ENCODE measurements at places on chromosomes 16 and 17. TPM values are rescaled to one million over a fixed set of nuclear protein-coding genes. Genes with fewer than 3 reads are reported as not detected.

The SSH2 gene
- 21.9 TPM for total RNA-seq

DNA sequence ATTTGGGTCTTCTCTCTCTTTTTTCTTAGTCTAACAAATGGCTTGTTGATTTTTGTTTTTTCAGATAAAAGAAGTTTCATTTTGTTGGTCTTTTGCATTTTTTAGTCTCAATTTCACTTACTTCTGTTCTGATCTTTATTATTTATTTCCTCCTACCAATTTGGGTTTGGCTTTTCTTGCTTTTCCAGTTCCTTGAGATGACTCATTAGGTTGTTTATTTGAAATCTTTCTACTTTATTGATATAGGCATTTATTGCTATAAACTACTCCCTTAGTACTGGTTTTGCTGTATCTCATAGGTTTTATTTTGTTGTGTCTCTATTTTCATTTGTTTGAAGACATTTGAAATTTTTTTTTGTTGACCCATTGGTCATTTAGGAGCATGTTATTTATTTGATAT, 152.2 kb upstream of the MPHOSPH6 start:
- H3K27ac ChIP-seq: no peak overlapping the region
- H3K4me3 ChIP-seq: no peak overlapping the region
- H3K36me3 ChIP-seq: no peaks in the 10 kb centered on the region
- H3K27me3 ChIP-seq: no peaks in the 10 kb centered on the region
- H3K4me1 ChIP-seq: no peaks in the 10 kb centered on the region
- DNase-seq: no peak

DNA sequence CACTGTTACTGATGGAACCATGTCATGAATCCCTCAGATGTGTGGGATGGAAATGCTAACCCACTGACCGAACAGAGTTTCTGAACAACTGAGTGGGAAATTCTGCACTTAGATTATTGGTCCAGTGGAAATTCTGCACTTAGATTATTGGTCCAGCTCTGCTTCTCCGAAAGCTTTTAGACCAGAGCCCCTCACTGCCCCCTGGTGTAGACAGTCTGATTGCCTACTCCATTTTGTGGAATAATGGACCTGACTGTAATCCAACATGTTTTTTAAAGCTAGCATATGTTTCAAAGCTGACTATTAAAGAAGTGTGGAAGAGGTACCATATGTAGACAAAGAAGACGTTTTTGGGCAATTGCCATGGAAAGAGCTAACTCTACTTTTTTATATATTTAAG, 50.3 kb upstream of the TBX2 start:
- H3K27ac ChIP-seq: no peak overlapping the region
- no peak for DNase-seq
- no peaks in the 10 kb centered on the region for H3K27me3 ChIP-seq
- no peak overlapping the region for H3K4me3 ChIP-seq
- H3K36me3 ChIP-seq: no peaks in the 10 kb centered on the region
- H3K4me1 ChIP-seq: peaks cover 12% of the 10 kb centered on the region

DNA sequence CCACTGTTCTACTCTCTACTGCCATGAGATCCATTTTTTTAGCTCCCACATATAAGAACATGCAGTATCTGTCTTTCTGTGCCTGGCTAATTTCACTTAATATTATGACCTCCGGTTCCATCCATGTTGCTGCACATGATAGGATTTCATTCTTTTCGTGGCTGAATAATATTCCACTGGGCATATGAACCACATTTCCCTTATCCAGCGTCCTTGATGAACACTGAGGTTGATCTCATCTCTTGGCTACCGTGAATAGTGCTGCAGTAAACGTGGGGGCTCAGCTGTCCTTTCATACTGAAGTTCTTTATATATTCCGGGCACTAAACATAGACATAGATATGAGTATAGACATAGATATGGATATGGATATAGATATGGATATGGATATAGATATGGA, 109.3 kb upstream of the TNRC6C start:
- H3K36me3 ChIP-seq: no peaks in the 10 kb centered on the region
- no peaks in the 10 kb centered on the region for H3K4me1 ChIP-seq
- no peak for DNase-seq
- no peak overlapping the region for H3K27ac ChIP-seq

DNA sequence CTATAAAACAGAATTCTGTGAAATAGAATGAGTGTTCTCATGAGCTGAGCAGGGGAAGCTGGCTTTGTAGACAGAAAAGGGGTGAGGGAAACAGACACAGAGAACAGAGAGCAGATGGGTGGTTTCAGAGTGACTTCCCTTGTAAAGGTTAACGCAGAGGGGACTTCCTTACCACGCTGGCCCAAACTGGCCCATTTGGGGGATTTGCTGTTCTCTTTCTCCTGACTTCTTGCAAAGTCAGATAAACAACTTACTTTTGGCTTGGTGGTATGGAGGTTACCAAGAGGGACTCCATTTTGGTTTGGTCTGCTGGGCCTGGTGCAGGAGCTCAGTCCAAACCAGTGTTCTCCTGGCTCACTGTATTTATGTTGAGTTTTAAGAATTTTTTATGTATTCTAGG, 48.4 kb downstream of the SEC14L1 start:
- H3K27ac ChIP-seq: peak overlapping the region; percentile 35
- peaks cover 4% of the 10 kb centered on the region for H3K4me1 ChIP-seq
- H3K4me3 ChIP-seq: no peak overlapping the region
- no peak for DNase-seq
- H3K27me3 ChIP-seq: no peaks in the 10 kb centered on the region

DNA sequence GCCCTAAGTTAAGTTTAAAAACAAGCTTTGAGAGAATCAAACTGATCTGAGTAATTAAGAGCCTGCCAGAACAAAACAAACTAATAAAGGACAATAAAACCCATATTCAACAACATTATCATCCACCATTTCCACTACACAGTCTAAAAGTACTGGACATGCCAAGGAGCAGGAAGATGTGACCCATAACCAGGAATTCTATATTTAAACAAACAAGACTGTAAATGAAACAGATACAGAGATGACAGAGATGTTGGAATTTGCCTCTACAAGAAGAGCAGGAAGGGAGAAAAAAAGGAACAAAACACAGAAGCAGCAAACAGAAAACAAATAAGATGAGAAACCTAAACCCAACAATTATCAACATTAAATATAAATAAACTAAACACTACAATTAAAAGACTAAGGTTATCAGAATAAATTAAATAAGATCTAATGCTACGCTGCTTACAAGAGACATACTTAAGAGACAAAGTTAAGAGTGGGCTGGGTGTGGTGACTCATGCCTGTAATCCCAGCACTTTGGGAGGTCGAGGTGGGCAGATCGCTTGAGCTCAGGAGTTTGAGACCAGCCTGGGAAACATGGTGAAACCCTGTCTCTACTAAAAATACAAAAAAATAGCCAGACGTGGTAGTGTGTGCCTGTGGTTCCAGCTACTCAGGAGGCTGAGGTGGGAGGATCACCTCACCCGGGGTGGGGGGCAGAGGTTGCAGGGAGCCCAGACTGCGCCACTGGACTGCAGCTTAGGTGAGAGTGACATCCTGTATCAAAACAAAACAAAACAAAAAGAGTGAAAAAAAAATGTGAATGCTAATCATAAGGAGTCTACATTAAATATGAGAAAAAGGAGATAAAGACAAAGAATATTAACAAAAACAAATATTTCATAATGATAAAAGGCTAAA, 50.6 kb downstream of the CREBBP start:
- peaks cover 59% of the 10 kb centered on the region for H3K4me1 ChIP-seq
- peak overlapping the region; percentile 53 for H3K27ac ChIP-seq
- H3K27me3 ChIP-seq: no peaks in the 10 kb centered on the region
- peaks cover 30% of the 10 kb centered on the region for H3K36me3 ChIP-seq

- DNase-seq: no peak
- no peak overlapping the region for H3K27ac ChIP-seq
- no peaks in the 10 kb centered on the region for H3K36me3 ChIP-seq
Observed at GRCh38 chr16:82311528-82311927, 141.5 kb upstream of the MPHOSPH6 start.

The CBX4 gene
- 21.4 TPM for total RNA-seq

The SLC38A8 gene
- not detected for total RNA-seq

DNA sequence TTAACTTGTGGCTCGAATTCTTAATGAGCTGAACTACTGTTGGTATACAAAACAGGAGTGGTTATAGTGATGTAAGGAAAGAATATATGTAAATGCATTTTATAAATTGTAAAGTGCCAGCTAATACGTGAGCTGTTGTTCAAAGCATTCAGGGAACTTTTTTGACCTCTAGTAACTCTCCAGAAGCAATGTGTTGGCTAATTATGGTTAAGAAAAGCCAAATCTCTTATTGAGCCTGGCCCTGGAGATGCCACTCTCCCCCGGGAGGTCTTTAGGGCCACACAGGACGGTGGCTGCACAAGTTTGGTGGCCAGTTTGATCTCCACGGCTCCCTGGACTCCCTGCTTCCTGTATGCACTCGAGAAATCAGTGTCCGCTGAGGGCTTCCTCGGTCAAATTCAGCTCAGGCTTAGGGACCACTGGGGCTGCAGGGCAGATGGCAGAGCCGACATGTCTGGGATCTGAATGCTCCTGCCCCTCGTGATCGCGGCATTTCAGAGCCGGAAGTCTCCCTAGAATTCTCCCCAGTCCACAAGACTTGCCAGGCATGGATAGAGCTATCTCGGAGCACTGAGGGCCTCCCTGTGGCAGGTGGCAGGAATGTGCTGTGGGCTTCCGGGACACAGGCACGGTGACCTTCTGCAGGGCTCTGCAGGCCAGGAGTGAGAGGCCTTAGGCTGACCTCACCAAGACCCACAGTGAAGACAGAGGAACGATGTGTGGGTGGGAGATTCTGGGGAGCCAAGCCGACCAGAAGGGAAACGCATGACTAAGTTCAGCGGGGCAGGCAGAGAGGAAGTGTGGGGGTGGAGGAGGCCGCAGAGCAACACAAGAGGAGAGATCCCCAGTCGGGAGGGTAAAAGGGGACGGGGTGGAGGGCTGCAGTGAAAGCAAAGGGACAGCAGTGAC, 18.6 kb upstream of the PITPNM3 start:
- H3K27ac ChIP-seq: no peak overlapping the region
- no peak for DNase-seq

- no peak for DNase-seq
- H3K4me1 ChIP-seq: no peaks in the 10 kb centered on the region
- no peaks in the 10 kb centered on the region for H3K27me3 ChIP-seq
- H3K36me3 ChIP-seq: no peaks in the 10 kb centered on the region
Observed at GRCh38 chr16:17324451-17324850, 146.3 kb downstream of the XYLT1 start.

The KRTAP3-1 gene
- not detected for total RNA-seq

The KRTAP9-2 gene
- not detected for total RNA-seq

DNA sequence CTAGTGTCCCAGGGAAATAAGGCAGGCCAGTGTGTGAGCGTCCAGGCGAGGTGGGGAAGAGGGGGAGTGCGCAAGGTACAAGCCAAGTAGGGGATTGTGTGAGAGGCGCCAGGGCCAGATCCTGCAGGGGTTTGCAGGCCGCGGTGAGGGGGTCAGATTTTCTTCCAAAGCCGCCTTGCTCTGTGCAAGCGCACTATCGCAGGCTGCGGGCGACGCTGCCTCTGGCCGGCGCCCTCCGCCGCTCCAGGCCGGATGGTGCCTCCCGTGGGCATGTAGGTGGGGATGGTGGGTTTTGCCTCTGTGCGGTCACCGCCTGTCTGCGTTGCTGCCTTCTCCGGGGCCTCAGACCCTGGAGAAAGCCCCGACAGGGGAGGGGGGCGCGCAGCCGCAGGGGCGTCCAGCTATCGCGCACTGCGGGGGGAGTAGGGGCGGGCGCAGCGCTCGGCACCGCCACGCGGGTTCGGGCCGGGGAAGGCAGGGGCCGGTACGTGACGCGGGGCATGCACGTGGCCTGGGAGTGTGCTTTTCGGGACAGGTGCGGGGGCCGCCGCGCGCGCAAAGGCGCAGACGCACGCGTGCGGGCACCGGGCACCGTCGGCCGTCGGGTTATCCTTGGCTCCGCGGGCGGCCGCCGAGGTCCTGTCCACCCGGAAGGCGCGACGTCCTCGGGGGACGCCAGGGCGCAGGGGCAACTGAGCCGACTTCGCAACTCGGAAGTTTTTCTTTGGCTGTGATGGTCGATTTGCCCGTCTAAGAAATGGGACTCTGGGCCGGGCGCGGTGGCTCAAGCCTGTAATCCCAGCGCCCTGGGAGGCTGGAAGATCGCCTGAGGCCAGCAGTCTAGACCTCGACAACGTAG, 1.1 kb upstream of the HAPSTR1 start:
- peak overlapping the region; percentile 94 for H3K27ac ChIP-seq
- peak overlapping the region; percentile 88 for H3K4me3 ChIP-seq
- peaks cover 11% of the 10 kb centered on the region for H3K36me3 ChIP-seq
- peak; percentile 83 for DNase-seq

DNA sequence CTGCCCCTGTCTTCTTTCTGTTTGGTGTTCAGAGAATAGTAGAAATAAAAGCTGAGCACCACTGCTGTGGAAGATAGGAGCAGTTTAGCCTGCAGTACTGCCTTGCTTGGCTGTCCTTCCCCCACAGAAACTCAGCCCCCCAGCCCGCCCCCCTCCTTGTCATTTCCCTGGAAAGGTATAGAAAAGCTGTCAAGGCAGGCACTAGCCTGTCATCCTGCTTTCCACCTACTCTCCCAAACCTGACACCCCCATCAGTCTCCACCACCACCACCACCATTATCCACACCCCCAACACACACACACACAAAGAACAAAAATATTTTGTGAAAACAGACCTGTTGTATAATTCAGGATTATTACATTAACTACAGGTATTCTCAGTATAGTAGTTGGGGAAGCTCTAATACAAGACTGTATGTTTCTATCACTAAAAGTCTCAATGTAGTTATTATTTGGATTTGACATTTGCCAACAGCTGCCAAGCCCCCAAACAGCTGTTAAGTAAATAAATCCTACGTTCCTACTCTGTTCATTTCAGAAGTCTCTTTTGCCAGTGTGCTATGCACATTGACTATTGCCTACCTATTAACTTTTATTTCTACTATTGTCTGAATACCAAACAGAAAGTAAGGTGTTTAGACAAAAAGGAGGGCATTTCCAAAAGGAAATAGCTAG, 128.8 kb downstream of the CYB561 start:
- no peak overlapping the region for H3K4me3 ChIP-seq
- DNase-seq: no peak
- no peak overlapping the region for H3K27ac ChIP-seq
- H3K36me3 ChIP-seq: peaks cover 36% of the 10 kb centered on the region
- no peaks in the 10 kb centered on the region for H3K4me1 ChIP-seq

The CCL4 gene
- not detected for total RNA-seq

- DNase-seq: no peak
- H3K27me3 ChIP-seq: peaks cover 26% of the 10 kb centered on the region
- H3K4me3 ChIP-seq: no peak overlapping the region
Observed at GRCh38 chr17:3959921-3960601, 4.2 kb downstream of the ATP2A3 start.

The PRR35 gene
- not detected for total RNA-seq

- no peak for DNase-seq
- no peaks in the 10 kb centered on the region for H3K36me3 ChIP-seq
- H3K27ac ChIP-seq: no peak overlapping the region
- H3K4me3 ChIP-seq: no peak overlapping the region
Observed at GRCh38 chr16:56198006-56198754, 6.9 kb downstream of the GNAO1 start.

GRCh38 chr17:50048146-50048720, 7.7 kb upstream of the ITGA3 start:
- peaks cover 66% of the 10 kb centered on the region for H3K4me1 ChIP-seq
- no peak for DNase-seq
- no peak overlapping the region for H3K4me3 ChIP-seq
- no peaks in the 10 kb centered on the region for H3K36me3 ChIP-seq

The ARL5C gene
- not detected for total RNA-seq
